Stimulated activated CD4-positive, alpha-beta T cell treated with anti-CD3 and anti-CD28 coated beads, Interleukin-4, amount 100 ng/mL, for 4 hours (primary cell): ENCODE measurements at places on chromosomes 13 and 19.

GRCh38 chr13:53241891-53242348, 213.3 kb downstream of the OLFM4 start:
- no peak for DNase-seq

DNA sequence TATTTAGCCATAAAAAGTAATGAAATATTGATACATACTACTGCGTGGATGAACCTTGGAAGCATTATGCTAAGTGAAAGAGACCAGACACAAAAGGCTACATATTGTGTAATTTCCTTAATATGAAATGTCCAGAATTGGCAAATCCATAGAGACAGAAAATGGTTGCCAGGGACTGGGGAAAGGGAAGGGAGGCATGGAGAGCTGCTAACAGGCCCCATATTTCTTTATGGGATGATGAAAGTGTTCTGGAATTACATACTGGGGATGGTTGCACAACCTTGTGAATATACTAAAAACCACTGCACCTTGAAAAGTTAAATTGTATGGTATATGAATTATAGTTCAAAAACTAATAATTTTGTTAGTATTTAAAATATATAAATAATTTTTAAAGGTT, 3.6 kb downstream of the IFT88 start:
- DNase-seq, result no peak

DNA sequence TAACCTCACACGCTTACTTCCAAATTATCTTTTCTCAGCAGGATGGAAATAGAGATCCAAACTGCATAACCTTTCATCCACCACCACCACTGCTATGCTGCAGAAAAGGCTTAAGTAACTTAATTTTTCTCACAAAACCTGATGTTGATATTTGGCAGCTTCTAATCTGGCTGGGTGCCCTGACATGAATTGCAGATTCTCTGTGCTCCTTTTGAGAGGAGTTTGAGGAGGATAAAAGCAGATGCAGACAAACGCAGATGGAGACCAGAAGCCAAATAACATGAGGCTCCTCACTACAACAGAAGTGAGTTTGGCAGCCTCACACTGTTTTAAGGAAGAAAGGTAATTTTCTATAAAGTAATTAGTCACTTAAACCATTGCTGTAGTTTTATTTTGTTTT, 646.2 kb upstream of the ATXN8OS start:
- DNase-seq, result no peak

DNA sequence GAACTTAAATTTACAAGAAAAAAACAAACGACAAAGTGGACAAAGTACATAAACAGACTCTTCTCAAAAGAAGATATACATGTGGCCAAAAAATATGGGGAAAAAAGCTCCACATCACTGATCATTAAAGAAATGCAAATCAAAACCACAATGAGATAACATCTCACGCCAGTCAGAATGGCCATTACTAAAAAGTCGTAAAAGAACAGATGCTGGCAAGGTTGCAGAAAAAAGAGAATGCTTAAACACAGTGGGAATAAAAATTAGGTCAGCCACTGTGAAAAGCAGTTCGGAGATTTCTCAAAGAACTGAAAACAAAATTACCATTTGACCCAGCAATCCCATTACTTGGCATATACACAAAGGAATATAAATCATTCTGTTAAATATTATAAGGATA, 132.7 kb downstream of the UGGT2 start:
- DNase-seq, result no peak

GRCh38 chr13:63124863-63125262, 1709.2 kb upstream of the PCDH20 start:
- no peak for DNase-seq

GRCh38 chr19:8336660-8337059, 6.4 kb downstream of the KANK3 start:
- DNase-seq, result no peak

DNA sequence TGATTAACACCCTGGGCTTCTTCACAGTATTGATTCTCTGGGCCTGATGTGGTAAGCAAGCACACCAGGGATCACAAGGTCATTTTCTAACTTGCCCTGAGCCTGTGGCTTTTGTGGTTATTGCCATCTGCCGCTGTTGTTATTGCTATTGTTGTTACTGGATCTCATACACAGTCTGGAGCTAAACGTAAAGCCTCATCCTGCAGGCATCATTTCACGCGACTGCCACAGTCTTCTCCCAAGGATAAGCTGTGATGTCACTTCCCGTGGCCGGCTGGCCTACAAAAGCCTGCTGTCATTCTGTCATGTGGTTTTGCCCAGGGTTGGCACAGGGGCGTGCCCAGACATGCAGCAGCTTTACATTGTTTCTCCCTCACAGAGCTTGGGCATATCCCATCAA, 154.0 kb upstream of the GPR12 start:
- DNase-seq, result no peak

DNA sequence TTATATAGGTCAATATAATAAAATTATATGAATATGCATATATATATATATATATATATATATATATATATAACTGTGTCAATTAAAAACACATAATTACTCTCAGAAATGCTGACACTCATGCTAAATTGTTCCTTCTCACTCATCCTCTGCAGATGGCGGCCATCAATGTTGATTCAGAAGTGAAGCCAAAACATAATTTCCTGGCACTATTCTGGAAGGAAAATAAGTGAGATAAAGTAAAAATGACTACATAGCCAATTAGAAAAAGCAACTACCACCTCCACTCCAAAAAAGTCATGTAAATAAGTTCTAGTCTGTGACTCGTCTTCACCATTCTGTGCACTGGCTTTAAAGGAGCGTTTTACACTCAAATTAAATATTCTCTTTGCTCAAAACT, 423.3 kb downstream of the EFNB2 start:
- no peak for DNase-seq

DNA sequence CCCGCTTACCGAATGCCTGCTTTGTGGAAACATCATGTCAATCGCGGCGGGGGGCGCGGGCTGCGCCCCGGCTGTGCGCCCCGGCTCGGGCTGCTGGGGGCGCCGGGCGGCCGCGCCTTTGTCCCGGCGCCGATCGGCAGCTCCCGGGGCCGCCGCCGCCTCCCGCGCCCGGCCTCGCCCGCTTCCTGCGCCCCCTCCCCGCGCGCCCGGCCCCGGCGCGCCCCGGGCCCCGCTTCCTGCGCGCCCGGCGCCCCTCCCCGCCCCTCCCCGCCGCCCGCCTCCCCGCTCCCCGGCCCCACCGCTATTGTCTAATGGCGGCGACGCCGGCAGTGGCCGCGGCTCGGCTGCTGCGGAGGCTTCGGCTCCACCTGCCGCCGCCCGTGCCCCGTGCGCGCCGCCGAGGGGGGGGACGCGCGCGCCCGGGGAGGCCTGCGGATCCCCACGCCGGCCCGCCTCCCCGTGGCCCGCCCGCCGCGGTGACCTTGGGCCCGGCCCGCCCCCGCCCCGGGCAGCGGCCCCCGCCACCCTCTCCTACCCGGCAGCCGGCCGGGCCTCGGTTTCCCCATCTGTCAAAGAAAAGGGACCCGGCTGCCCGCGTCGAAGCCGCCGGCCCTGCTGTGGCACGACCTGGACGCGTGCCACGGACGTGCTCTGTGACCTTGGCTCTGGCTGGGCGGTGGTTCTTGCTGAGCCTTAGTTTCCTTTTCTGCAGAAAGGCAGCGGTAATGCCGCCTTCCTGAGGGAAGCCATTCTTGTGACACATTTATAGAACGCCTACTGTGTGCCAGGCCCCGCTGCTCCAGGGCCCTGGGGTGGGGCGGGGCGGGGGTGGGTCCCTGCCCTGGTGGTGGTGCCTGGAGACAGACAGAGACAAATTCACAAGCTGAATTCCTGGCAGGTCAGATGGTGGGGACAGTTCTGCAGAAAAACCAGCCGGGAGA, at the start of gene TLE5:
Gene TLE5, minus strand, starts transcription at position 331 of the 941 bp plus-strand sequence. Its CDS starts 295 bp downstream, at position 36.
- DNase-seq, result peak; percentile 67

- no peak for DNase-seq
Observed at GRCh38 chr13:109873351-109874123, 87.2 kb upstream of the IRS2 start.

- DNase-seq, result no peak
Observed at GRCh38 chr19:1763648-1764639, 10.6 kb downstream of the ONECUT3 start.

DNA sequence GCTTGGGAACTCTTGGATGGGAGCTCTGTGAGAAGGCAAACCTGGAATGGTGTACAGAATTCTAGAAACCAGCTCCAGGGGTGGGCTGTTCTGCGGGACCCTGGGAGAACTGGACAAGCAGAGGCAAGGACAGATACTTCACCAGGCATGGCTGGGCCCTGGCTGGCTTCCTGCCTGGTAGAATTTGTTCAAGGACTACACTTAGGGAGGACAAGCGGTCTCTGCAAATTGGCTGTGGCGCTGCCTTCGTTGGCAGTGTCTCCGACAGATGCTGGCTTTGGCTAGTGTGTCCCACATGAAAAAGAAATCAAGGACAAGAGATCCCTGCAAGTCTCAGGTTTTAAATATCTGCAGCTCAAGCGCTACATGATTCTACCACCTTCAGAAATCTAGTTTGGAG, 12.4 kb downstream of the CEBPG start:
- no peak for DNase-seq

DNA sequence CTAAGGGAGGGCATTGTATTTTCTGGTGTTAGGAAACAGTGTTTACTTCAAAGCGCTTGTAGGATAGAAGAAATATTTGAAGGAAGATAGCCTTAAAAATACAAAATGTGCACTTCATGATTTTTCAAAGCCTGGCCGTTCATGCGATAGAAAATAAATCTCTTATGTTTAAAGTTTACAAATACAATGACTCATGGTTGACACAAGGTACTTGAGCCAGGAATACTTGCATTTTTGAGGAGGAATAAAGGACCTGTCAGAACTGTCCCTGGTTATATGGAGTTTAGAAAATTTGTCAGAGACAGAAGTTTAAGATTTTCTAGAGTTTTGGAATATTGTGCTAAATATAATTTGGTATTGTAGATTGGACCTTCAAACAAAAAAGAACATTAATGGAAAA, 1223.2 kb upstream of the SLC10A2 start:
- no peak for DNase-seq

- DNase-seq, result no peak
Observed at GRCh38 chr19:29834991-29835846, 23.4 kb downstream of the CCNE1 start.
